ENCODE measurements at places on chromosomes 1 and 21. TPM values are rescaled to one million over a fixed set of nuclear protein-coding genes. Genes with fewer than 3 reads are reported as not detected.

Gene RFX5
- 44.4 TPM for polyA plus RNA-seq

- DNase-seq, result no peak
Observed at GRCh38 chr1:230568676-230569075, 73.6 kb upstream of the COG2 start.

GRCh38 chr1:119010201-119010600 is 22.1 kb upstream of the TBX15 start:
- no peak for DNase-seq

- no peak for DNase-seq
Observed at GRCh38 chr1:67194209-67194863, 28.1 kb downstream of the IL23R start.

GRCh38 chr1:24085546-24085945 is 26.4 kb downstream of the MYOM3 start:
- DNase-seq, result no peak

GRCh38 chr1:9767964-9768668 is 55.6 kb downstream of the CLSTN1 start:
- DNase-seq, result no peak

DNA sequence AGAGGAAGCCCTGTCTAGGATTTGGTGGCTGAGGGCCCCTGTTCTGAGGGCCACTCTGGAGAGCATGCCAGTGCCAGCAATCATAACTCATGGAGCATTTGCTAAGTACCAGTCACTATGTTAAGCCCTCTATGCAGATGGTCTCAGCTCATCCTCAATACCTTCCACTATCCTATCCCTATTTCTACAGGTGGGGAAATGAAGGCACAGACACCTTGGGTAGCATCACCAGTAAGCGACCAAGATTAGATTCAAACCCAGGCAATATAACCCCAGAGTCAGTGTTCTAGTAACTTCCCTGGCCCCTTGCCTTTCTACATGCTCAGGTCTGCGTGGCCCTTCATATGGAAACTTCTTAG is 7.9 kb upstream of the NBPF1 start:
- DNase-seq, result no peak

All from right lung (tissue), 10 donors.